Hematopoietic multipotent progenitor cell treated with erythropoietin and hydrocortisone succinate and interleukin-3 and kit ligand, for 8 days (in vitro differentiated cells): ENCODE measurements at places on chromosomes 4 and X.

- no peak for DNase-seq
Observed at GRCh38 chr4:5757536-5757935, 46.5 kb downstream of the EVC start.

- no peak for DNase-seq
Observed at GRCh38 chr4:81796790-81797528, 325.3 kb upstream of the RASGEF1B start.

DNA sequence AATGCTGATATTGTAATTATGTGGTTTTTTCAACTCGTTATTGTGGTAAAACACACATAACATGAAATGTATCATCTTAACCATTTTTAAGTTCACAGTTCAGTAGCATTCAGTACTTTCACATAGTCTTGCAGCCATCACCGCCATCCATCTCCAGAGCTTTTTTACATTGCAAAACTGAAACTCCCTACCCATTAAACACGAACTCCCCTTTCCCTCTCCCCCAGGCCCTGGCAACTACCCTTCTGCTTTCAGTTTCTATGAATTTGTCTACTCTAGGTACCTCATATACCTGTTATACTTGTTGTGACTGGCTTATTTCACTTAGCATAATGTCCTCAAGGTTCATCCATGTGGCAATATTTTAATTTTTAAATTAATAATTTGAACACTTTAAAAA lies 380.6 kb downstream of the MAPK10 start:
- no peak for DNase-seq

- DNase-seq, result no peak
Observed at GRCh38 chr4:60992037-60992436, 208.1 kb upstream of the ADGRL3 start.

DNA sequence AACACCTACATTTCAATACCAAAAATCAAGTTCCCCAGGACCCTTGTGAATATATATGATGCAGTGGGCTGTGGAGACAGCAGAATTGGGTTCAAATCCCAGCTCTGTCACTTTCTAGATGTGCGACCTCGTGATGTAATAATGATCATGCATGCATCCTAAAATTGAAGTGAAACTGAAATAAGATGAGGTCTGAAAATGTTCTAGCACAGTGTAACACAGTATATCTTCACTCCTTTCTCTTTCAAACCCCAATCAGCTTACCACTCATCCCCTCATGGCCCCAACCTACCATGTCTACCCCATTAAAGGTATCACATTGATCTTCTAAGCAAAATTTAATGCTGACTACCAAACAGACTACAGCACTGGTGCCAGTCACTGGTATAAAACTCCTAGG lies 69.9 kb upstream of the BRS3 start:
- no peak for DNase-seq

DNA sequence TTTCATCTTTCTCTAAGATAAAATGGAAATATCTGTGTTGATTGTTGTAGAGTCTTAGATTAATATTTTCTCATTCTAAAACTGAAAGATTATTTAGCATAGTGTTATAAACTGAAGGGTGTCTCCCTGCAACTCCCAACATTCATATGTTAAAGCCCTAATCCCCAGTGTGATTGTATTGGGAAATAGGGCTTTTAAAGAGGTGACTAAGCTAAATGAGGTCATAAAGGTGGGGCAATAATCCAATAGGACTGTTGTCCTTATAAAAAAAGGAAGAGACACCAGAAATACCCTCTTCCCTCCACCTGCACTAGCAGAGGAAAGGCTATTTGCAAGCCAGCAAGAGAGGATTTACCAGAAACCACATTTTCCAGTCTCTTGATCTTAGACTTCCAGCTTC lies 1626.4 kb downstream of the C4orf33 start:
- no peak for DNase-seq

DNA sequence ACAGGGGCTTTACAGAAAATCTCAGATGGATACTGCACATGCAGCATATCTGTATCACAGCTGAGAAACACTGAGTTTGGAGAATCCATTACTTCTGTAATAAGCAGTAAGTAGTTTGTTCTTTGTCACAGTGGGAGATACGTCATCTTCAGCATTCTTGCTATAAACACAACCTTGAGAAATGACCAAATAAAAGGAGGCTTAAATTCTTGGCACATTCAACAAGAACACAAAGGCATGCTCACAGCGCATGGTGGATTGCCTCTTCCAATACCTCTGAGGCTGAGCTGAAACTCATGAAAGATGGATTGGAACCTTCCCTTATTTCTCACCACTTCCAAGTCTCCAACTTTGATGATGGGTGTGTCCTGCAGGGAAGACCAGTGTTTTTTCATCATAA lies 54.5 kb downstream of the ANXA5 start:
- DNase-seq, result no peak

DNA sequence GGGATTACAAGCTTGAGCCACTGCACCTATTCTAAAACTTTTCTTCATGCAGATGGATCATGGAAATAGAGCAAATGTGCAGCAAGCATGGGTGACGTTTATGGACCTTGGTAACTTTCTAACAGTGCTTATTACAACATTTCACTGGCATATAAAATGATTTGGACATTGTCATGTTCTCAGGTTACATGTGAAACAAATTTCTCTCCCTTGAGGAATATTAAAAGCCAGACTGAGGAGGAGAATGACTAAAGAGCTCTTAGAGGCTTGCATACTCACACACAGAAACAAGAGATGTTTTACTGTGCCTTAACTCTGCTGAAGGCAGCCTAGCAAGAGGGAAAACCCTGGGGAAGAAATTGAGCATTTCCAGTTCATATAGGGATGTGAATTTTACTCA lies 38.6 kb upstream of the GPR101 start:
- DNase-seq, result no peak

- no peak for DNase-seq
Observed at GRCh38 chr4:94605241-94605805, 152.4 kb upstream of the BMPR1B start.

DNA sequence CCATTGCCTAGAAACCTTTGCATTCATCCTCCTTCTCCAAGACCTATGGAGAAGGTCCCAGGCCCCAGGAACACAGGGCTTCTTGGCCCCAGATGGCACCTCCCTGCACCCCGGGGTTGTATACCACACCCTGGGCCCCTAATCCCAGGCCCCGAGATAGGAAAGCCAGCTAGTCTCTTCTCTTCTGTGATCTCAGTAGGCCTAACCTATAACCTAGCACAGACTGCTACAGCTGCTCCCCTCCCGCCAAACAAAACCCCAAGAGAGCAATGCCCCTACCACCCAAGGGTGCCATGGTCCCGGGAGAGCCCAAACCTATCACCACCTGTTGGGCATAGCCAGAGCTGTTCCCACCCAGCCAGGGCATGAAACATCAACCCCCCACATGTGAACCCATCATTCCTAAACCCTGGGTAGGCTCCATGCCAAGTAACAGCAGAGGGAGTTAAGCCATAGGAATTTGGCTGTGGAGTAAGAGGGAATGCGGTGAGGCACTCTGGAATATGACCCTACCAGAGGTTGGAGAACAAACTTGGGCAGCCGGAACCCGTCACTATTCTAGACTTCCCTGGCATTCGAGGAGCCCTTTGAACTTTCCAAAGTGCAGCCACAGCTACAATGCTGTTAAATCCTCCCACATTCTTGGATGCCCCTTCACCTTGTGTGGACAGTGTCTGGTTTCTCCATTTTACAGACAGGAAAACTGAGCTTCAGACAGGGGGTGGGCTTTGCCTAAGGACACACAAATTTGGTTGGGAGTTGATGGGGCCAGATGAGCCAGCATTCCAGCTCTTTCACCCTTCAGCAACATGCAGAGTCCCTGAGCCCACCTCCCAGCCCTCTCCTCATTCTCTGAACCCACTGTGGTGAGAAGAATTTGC lies 10.9 kb upstream of the SASH3 start:
- DNase-seq, result no peak
